ENCODE measurements at places on chromosomes 4 and X.

GRCh38 chr4:80093563-80093962 lies 20.5 kb upstream of the ANTXR2 start:
- DNase-seq, result no peak

GRCh38 chrX:11698702-11699101 lies 33.0 kb upstream of the ARHGAP6 start:
- no peak for DNase-seq

- no peak for DNase-seq
These were observed 811 bp downstream of the ANKRD50 start for GRCh38 chr4:124711471-124712371.

DNA sequence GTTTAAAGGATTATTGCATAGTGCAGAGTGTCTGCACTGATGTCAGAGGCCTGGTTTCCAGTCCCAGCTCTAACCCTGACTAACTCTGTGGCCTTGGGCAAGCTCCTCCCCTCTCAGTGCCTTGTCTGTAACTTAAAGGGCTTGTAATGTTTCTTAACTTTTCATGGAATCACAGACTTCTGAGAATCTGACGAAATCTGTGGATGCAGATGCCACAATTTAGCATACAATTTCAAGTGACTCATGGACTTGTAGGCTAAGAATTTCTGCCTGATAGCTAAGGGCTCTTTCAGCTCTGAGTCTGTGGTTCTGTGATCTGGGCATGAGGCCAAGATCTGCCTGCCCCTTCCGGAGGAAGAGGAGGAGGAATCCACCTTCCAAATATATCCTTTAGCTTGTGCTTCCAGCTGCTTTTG lies 236.9 kb downstream of the AR start:
- no peak for DNase-seq

- peak; percentile 21 for DNase-seq
These were observed at the start of gene LINC00632 for GRCh38 chrX:140709421-140709846. Gene LINC00632 (plus strand): TSS chrX:140709759.

GRCh38 chrX:38937400-38937799 lies 136.1 kb downstream of the MID1IP1 start:
- no peak for DNase-seq

DNA sequence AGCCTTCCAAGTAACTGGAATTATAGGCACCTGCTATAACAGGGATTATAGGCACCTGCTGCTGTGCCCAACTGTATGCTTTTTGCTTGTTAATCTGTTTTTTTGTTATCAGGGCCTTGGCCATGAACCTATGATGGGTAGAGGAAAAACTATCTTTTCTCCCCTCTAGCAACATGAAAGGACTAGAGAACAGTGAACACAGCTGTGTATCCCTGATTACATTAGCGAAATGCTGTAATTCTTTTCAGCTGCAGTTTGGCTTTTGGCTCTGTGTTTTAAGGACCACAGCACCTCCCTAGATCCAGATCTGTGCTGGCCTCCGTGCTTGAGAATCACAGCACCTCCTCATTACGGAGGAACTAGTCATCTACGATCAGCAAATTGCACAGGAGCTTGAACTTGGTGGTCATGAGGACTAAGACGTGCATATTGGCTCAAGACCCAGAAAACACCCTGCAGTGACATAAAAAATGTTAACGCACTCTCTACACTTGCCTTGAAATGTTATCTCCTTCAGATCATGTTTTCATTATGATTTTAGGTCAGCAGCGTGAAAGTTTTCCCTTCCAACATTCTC lies 57.7 kb upstream of the S100G start:
- no peak for DNase-seq

DNA sequence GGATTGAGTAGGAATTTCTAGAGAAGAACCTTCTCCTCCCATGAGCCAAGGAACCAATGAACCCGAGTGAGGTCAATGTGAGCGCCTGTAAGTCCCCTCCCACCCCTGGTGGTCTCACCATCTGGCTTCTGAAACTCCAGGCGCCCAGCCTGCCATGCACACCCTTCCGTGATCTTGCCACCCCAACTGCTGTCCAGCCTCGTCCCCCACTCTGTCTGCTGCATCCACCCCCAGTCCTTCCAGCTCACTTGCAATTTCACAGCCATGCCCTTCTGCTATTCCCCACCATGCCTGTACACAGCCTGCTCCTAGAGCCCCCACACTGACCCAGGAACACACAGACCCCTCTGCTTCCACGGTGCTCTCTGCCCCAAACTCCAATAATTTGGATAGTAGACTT lies 323.7 kb downstream of the STK32B start:
- DNase-seq, result no peak

DNA sequence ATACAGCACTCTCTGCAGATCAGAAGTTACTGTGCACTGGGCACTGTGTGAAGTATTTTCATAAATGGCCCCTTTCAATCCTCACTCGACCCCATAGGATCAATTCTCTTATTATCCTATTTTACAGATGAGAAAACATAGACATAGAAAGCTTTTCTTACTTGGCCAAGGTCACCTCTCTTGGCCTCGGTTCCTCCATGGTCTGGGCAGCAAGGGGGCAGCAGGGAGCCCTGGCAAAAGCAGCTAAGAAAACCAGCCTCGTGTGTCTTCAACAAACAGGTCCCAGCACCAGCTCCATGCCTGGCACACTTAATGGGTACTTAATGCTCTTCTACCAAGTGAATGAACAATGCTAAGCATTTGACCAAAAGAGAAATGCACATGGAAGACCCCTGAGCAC lies 34.4 kb downstream of the BST1 start:
- DNase-seq, result no peak

GRCh38 chrX:3567686-3568085 lies 145.8 kb downstream of the PRKX start:
- DNase-seq, result no peak

DNA sequence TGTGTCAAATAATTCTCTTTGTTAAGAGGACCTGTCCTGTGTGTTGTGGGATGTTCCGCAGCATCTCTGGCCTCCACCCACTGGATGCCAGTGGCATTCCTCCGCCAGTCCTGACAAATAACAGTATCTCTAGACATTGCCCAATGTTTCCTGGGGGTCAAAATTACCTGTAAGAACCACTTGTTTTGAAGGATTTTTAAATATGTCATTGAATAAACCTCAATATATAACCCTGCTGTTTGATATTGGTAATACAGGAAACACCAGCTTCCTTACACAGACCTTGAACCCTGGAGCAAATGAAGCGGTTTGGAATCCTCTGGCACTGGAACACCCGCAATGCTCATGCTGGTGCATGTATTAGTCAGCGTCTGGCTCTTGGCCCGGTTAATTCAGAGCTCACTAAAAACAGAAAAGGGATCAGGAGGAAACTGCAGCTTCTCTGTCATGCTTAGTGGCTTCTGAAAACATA lies 101.3 kb downstream of the TBL1X start:
- DNase-seq, result no peak

- DNase-seq, result no peak
These were observed 26.0 kb downstream of the AIFM1 start for GRCh38 chrX:130139474-130140201.

DNA sequence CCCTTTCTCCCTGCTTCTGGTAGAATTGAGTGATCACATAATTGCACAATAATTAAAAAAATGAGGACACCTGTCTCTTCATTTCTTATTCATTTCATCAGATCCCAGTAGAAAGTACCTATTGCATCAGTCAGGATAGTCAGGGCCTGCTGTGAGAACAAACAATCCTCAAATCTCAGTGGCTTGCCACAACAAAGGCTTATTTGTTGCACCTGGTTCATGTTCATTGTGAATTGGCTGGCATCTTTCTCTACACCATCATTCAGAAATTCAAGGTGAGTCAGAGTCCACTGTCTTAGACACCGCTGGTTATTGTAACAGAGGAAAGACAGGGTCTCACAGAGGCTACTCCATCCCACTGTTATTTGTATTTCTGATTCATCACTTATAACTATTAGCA lies 409.8 kb downstream of the STIM2 start:
- DNase-seq, result peak; percentile 83

DNA sequence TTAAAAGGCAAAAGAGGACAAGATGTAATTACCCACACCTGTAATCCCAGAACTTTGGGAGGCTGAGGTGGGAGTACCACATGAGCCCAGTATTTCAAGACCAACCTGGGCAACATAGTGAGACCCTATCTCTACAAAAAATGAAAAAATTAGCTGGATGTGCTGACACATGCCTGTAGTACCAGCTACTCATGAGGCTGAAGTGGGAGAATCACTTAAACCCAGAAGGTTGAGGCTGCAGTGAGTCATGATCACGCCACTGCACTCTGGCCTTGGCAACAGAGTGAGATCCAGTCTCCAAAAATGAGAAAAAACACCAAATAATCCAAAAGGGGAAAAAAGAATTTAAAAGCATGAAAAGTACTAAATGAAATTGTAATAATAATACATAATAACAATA lies 30.8 kb downstream of the NR0B1 start:
- DNase-seq, result no peak

DNA sequence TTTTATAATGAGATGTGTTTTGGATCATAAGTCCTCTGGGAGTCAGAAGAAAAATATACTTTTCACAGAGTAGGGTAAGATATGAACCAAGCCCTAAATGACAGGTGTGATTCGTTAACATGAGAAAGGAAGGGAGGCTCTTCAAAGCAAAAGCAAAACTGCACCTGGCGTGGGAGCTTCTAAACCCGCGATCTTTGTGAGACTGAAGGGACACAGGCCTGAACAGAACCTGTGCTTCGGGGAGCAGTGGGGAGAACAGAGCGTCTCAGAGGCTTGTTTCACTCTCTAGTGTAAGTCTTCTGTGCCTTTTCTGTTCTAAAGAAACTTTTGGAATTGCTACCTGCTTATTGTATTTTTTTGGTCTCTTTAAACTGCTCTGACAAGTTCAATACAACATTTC lies 30.2 kb upstream of the CYP4V2 start:
- no peak for DNase-seq

DNA sequence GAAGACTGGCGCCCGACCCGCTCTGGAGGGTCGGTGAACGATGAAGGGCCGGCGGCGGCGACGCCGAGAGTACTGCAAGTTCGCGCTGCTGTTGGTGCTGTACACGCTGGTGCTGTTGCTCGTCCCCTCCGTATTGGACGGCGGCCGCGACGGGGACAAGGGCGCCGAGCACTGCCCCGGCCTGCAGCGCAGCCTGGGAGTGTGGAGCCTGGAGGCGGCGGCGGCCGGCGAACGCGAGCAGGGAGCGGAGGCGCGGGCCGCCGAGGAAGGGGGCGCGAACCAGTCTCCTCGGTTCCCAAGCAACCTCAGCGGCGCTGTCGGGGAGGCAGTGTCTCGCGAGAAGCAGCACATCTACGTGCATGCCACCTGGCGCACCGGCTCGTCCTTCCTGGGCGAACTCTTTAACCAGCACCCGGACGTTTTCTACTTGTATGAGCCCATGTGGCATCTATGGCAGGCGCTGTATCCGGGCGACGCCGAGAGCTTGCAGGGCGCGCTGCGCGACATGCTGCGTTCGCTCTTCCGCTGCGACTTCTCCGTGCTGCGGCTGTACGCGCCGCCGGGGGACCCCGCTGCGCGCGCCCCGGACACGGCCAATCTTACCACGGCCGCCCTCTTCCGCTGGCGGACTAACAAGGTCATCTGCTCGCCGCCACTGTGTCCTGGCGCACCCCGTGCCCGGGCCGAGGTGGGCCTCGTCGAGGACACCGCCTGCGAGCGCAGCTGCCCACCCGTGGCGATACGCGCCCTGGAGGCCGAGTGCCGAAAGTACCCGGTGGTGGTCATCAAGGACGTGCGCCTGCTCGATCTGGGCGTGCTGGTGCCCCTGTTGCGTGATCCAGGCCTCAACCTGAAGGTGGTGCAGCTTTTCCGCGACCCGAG lies 568 bp downstream of the CHST7 start:
- peak; percentile 29 for DNase-seq

- DNase-seq, result no peak
These were observed 252.0 kb upstream of the PPARGC1A start for GRCh38 chr4:24141836-24142235.

- no peak for DNase-seq
These were observed 19.0 kb downstream of the ATP8A1 start for GRCh38 chr4:42637867-42638266.

DNA sequence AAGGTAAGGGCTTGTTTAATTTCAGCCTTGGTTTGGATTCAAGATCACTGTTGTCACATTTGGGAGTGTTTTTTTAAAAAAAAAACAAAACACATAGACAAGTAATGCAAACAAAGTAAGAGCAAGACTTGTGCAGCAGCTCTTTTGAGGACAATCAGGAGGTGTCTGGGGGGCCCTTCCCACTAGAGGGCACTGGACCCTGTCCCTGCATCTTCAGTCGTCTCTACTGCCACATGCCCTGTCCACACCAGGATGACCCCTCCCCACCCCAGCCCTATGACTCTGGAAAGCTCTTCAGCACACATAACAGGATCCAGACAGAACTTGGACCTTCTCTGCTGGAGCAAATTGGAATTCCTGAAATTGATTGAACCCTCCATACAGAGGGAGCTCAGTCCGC lies 71.0 kb downstream of the USP46 start:
- DNase-seq, result no peak

GRCh38 chr4:161920304-161921052 lies 243.3 kb downstream of the FSTL5 start:
- no peak for DNase-seq

GRCh38 chr4:26344901-26345564 lies 24.2 kb downstream of the RBPJ start:
- no peak for DNase-seq

GRCh38 chr4:60404027-60404426 lies 796.1 kb upstream of the ADGRL3 start:
- no peak for DNase-seq

GRCh38 chr4:109658871-109659410 lies 44.3 kb downstream of the CASP6 start:
- no peak for DNase-seq

- DNase-seq, result no peak
These were observed 442.9 kb upstream of the RASGEF1B start for GRCh38 chr4:81914623-81915022.

- no peak for DNase-seq
These were observed 24.5 kb downstream of the TMSB4X start for GRCh38 chrX:12999422-12999821.

GRCh38 chr4:87087015-87087414 lies 133.4 kb downstream of the KLHL8 start:
- no peak for DNase-seq

DNA sequence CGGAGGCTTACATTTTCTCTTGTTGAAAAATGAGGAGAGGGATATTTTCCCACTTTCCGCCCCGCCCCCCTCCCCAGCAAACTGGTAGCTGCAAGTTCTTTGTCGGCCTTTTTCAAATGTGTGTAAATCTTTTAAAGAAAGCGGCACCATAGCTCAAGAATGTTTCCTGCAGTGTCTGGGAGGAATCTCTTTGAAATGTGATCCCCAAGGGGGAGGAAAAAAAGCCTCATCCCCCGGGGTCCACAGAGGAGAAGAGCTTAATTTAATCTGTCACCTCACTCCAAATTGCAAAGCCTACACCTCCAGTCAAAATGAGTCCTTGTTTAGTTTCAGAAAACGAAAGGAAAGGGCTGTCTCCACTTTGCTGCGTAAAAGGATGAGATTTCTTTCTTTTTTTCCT lies 34.8 kb downstream of the ASMT start:
- DNase-seq, result no peak

Data from NCI-H1417 treated with DMSO at 0.1 percent for 48 hours (cell line).